ENCODE measurements at places on chromosomes 3 and 15. TPM values are rescaled to one million over a fixed set of nuclear protein-coding genes. Genes with fewer than 3 reads are reported as not detected.

GRCh38 chr15:45653702-45654424 lies 19.0 kb downstream of the SQOR start:
- DNase-seq, result no peak

DNA sequence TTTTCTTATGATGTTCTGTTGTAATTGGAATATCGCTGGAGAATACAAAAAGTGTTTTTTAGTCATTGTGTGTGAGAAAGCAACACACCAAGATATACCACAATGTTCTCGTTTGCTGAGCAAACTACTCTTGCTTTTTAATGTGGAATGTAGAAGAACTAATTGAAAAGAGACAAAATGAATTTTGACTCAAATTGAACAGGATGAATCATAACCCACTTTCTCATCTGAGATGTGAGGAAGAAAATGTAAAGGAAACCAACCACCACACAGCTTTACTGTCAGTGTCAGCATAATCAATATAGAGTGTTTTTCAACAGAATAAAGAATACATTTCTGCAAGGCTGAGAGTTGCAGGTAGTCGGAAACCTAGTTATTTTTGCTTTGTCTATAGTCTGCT lies 448.8 kb upstream of the TPRG1 start:
- DNase-seq, result no peak

IGSF11 gene
- total RNA-seq, result 0.50 TPM

TMEM207 gene
- not detected for total RNA-seq

DNA sequence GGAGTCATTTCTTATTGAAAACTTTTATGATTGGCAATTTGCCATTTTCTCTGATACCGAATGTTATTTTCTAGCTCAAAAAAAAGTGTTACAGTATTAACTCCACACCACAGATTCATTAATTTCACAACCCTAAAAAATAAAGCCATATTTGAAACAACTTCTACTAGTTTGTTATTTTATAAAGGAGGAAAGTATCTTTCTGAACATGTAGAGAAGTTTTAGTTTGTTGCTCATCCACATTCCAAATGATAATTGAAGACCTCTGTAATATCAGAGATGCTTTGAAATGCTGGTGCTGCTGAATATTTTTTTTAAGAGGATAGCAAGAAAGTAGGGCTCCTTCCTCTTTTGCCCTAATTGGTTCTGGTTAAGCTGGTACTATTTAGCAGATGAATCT lies 1.9 kb downstream of the VGLL3 start:
- no peak for DNase-seq

- DNase-seq, result no peak
Observed at GRCh38 chr3:192409838-192410683, 317.3 kb downstream of the FGF12 start.

CHRNB4 gene
- not detected for total RNA-seq
